ENCODE measurements at places on chromosomes 1 and 21.

DNA sequence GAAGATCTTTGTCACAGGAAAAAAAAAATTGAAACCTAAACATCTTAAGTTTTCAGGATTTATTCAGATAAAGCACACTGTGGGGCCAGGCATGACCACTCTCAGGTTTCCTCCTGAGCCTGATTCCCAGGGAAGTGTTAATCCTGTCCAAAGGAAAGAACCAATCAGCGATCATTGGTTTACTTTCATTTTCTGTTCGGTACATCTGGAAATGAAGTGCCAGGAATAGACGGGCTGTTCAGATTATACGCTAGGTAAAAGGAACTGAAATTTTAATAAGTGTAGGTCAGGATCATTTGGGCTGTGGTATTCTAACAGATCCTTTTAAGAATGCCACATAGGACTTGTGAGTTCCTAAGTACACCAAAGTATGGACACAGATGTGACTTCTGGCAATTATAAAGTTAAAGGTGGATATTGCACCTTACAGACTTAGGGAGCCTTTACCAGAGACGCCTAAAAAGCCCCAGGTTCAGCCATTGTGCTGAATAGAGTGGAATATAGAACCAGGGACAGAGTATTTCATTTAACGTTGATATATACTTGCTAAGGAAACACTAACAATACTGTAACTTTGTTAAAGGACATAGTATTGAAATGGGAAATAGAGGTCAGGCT lies 9.3 kb upstream of the CACYBP start:
- DNase-seq = peak; percentile 37

DNA sequence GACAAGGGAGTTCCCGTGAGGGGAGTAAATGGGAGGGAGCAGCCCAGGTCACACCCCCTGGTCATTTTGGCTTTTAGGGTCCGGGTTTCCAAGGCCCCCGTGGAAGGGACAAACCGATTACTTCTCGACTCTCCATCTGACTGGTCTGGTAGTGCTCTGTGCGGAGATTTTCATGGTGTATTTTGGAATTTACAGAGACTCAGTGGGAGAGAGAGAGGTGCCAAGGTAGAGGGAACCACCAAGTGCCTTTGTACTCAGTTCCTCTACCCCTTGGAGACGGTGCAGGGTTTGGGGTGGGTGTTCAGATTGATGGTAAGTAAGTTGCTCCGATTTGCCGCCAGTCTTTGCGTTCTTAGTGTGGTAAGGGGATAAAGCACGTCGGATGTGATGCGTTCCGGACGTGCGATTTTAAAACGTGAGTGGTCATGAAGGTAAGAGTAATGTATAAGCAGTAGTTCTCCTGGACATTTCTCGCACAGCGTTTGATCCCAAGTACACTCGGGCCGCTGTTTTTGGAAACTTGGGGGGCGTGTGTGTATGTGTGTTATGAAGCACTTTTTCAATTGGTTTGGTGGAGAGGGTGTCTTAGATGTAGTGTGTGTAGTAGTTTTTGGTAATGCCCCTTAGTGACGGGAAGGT lies 682 bp downstream of the SUCO start:
- peak; percentile 21 for DNase-seq

DNA sequence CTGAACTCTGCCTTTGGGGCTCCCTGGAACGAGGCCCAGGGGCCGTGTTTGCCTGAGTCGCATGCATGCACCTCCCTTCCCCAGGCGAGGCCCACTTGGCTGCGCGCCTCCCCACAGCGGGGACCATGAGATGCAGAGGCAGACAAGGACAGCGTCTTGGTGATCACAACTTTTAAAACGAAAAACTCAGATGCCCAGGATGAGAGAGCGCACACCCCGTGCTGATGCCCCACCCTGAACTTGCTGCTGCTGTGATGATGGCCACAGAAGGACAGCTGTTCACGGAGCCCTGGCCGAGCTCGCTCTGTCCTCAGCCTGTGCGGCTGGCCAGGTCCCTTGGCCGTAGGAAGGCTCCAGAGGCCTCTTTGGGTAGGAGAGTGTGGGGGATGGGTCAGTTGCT lies 11.4 kb upstream of the PRMT2 start:
- DNase-seq = no peak

- no peak for DNase-seq
These were observed 489 bp downstream of the ACOT11 start for GRCh38 chr1:54548389-54549044.

DNA sequence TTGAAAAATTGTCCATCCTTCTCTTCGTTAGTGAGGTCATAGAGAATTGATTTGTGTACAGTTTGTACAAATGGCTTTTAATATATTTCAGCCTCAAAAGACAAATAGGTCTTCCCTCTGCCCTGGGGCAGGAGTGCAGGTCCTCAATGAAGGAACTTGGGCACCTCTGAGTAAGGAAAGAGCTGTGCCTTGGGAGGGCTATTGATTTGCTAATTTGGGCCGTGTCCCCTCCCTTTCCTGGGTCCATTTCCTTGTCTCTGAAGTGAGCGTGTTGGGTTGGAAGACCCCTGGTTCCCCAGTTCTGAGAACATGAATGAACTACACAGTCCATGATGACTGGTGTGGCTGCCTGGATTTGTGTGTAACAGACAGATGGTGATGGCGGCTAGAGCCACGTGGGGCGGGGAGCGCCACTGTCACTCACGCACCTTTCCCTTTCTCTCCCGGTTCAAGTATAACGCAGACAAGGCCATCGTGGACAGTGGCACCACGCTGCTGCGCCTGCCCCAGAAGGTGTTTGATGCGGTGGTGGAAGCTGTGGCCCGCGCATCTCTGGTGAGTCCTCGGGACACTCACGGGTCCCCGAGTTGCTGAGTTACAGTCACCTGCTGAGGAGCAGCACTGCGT lies 71.0 kb upstream of the FAM3B start:
- no peak for DNase-seq
